T-helper 9 cell (primary cell): ENCODE measurements at places on chromosomes 16 and 17.

DNA sequence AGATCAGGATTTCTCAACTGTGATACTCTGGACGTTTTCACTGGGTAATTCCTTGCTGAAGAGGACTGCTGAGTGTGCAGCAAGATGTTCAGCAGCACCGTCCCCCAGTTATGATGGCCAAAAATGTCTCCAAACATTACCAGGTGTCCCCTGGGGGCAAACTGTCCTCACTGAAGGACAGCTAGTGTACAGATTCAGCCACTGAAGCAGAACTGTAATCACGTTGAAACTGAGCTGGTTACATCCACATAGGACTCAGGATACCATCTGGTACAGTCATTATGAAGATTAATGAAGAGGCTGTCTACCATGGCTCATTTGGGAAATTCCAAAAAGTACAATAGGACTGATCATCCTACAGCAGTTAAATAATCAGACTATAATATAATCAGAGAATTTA lies 43.3 kb upstream of the GINS3 start:
- DNase-seq: no peak

GRCh38 chr17:45855691-45856336 lies 11.1 kb downstream of the SPPL2C start:
- no peak for DNase-seq

DNA sequence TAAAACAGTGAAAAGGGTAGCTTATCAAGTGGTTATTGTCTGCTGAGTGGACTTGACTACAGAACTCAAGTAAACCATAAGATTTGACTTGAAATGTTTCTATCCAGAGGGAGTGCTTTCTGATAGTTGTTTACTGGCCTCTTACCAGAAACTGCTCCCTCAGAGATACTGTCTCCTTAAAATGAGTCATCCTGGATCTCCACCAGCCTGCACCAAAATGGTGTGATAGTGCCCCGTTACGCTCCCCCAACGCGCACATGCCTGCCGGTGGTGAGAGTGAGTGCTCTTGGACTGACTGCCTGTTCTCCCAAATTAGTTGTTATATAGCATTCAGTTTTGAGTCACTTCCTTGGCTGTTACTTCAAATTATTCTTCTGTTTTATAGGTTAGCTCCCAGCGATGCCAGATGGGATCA lies 22.9 kb downstream of the PRCD start:
- DNase-seq: no peak

DNA sequence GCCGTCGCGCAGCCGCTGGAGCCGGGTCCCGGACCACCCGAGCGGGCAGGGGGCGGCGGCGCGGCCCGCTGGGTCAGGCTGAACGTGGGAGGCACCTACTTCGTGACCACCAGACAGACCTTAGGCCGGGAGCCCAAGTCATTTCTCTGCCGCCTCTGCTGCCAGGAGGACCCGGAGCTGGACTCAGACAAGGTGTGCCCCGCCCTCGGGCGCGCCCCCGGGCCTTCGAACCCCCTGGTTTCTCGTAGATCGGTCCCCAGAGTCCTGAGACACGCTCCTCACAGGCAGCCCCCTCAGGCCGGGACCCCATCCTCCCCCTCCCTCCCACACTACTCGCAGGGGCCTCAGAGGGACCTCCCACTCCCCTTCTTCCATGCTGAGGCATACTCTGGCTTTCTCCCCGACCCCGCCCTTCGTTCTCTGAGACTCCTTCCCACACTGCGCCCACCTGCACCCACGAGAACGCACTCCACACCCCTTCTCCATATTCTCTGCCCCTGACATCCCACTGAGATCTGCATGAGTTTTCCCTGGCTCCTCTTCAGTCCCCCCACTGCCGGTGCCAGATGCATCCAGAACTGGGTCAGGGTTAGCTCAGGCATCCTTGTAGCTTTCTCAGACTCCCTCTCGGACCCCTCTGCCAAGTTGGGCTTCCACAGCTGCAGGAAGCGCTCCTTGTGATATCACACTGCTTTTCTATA lies 523 bp downstream of the KCTD2 start:
- peak; percentile 28 for DNase-seq

- no peak for DNase-seq
Observed at GRCh38 chr16:24543949-24544348, 4.6 kb downstream of the RBBP6 start.

DNA sequence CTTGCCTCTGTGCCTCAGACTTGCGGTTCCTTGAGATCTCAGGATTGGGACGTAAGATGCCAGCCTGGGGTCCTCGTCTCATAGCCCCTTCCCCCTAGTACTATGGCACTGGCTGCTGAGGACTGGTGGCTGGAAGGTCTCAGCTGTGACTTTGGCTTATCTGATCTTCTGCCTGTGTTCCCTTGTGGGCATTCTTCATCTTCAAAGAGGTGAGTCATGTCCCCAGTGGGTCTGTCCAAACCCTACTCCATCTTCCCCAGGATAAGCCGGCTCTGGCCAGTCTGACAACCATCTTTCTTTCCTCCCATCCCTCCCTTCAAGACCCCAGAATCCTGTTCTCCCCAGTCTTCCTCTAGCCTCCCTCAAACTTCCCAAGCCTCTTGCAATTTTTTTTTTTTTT lies 3.6 kb downstream of the CD19 start:
- DNase-seq: no peak

DNA sequence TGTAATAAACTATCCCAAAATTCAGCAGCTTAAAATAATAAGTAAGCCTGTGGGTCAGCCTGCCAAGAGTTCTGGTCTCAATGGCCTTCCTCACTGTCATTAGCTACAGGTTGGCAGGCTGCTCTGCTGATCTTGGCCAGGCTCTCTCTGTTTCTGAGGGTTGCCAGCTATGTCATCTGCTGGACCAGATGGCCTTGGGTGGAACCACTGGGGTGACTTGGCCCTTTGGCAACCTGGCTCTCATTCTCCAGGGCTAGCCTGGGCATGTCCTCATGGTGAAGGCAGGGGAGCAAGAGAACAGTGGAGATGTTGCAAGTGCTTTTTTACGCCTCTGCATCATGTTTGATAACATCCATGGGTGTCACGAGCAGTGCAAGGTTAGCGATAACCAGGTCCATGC lies 13.9 kb downstream of the ITGAM start:
- DNase-seq: no peak
